GM23248 (cell line): ENCODE measurements at places on chromosomes 7 and 10. TPM values are rescaled to one million over a fixed set of nuclear protein-coding genes. Genes with fewer than 3 reads are reported as not detected.

GRCh38 chr7:72343991-72344390, 68.1 kb downstream of the CALN1 start:
- no peak for DNase-seq

GATAD1 gene
- 20.1 and 21.4 TPM in 2 replicates for total RNA-seq

DNA sequence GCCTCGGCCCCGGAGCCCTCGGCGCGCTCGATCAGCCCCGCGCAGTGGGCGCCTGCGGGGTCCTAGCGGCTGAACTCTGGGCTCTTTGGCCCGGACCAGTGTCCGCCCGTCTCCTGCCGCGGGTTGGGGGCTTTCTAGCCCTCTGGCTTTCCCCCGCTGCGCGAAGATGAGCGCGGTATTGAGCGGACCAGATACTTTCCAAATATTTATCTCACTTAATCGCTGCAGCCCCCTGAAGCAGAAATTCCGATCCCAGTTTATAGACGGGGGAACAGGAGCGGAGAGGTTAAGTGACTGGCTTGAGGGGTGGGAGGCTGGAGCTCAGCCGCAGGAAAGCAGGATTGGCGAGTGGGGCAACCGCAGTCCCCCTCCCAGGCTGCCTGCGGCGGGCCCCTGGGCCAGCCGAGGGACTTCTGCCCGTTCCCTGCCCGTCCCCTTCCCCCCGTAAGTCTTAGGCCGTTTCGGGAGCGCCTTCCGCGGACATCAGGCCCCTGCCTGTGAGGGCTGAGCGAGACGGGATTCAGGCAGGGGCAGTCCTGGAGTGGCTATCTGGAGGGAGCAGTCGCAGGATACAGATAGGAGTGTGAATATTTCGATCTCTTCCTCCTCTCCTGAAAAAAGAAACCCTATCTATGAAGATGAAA, 565 bp downstream of the STRIP2 start:
- peak; percentile 50 for DNase-seq

GIMAP6 gene
- not detected in 2 replicates for total RNA-seq

- DNase-seq, result no peak
Measured at GRCh38 chr7:63106506-63107388, 891.9 kb upstream of the ZNF722 start.

- DNase-seq, result no peak
Measured at GRCh38 chr7:35728412-35729060, 33.6 kb upstream of the HERPUD2 start.

ZNF438 gene
- 2.3 and 2.9 TPM in 2 replicates for total RNA-seq

SFRP4 gene
- total RNA-seq, result 0.13 and 0.32 TPM in 2 replicates

DNA sequence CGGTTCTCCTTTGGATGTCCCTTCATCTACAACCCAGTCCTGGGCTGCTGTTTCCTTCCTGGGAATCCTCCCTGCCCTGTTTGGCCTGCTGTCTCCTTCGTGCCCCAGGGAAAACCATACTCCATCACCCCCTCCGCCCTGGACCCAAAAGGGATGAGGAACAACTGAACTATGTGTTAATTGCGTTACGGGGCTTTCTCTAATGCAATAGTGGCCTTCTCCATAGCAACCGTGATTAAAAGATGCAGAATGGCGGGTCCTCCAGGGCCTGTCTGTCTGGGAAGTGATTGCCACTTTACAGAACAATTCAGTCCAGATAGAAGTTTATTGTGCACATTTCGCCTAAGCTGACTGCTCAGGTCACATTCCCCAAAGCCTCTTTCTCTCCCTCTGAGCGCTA, 112.0 kb upstream of the FGFR2 start:
- DNase-seq, result no peak

DNA sequence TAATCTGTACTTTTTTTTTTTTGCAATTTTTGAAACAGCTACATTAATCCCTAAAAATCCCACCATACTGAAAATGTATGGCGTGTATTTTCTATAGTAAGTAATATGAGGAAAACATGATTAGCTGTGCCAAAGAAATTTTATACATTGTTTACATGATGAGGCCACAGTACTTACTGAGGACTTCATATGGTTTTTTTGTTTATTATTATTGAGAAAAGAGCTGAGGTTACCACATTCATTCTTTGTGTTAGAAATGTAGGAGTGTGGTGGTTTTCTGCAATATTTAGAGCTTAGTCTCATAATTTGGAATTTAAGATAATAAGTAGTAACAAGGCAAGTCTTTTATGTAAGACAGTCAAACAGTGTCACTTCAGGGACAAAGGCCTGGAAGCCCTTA, 45.1 kb downstream of the SLC25A40 start:
- no peak for DNase-seq

DNA sequence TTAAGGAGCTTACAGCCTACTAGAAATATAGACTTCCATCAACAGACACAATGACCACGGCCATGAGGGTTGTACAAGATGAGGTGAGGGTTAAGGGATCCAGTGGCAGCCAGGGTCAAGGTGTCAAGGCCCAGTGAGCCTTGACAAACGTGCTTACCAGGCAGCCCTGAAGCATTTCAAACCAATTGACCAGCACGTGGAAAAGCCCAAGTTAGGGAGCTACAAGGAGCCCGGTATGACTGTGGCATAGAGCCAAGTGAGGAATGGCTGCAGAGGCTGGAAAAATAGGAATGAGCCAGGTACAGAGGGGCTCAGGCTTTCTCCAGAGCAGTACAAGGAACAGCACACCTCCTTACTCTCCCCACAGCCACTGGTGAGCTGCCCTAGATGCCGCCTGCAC, 12.7 kb downstream of the AFAP1L2 start:
- DNase-seq, result no peak

- DNase-seq, result peak; percentile 36
Measured at GRCh38 chr7:92680442-92680841, 90.3 kb upstream of the FAM133B start.

DNA sequence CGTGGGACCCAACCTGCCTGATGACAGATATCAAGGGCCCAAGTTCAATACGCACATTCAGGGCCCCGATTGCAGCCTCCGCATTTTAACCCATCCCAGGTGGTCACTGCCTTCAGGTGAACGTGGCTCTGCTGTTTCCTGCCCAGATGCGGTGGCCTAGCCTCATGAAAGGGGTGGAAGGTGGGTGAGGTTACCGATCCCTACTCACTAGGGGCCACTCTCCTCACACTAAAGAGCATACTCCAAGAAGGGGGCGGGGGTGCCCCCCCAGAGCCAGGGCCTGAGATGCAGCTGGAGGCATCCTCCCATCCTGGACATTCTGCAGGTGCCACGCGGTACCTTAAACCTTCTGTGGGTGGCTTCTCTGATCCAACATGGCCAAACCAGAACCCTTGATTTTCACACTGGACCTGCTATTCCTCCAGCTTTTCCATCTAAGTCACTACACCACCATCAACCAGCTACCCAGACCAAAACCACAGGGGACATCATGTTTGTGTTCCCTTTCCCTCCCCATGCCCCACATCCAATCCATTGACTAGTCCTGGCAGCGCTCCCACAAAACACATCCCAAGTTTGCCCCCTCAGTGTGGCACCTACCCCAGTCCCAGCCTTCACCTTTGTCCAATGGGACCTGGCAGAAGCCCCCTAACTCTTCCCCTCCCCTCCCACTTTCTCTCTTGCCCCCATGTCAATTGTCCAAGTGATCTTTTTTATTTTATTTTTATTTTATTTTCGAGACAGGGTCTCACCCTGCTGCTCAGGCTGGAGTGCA, 30.0 kb downstream of the PRLHR start:
- no peak for DNase-seq

MYL7 gene
- total RNA-seq, result not detected in 2 replicates

GRCh38 chr7:108017776-108018151, 14.8 kb upstream of the LAMB1 start:
- no peak for DNase-seq

GRCh38 chr10:43256531-43257346, 10.1 kb downstream of the RASGEF1A start:
- DNase-seq, result no peak
